WTC11 (cell line): ENCODE measurements at places on chromosomes 12 and 14.

DNA sequence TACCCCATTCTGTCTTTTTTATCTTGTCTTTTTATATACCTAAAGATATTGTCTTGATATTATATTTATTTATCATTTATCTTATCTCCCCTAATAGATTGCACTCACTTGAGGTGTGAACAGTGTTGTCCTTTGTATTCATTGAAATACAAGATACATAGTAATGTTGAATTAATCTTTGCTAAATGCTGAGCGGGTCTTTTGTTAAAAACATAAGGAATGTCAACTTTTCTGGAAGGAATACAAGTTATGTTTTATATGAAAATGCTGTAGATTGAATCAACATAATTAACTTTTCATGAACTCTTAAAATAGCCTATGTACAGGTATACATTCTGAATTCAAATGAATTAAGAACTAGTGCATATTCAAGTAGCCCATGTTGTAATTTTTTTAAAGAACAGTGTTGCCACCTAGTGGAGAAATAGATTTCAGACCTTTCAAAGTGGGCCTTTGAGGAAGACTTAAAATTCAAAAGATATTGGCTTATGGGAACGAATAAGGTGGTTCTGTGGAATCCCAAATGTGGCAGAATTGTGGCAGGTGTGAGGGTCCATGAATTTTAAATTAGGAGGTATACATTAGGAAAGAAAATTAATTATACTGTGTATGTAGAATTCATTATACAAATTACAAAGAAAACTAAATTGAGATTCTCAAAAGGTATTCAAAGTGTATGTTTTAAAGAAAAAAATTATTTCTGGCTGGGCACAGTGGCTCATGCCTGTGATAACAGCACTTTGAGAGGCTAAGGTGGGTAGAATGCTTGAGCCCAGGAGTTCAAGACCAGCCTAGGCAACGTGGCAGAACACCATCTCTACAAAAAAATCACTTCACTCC is 19.1 kb downstream of the BBOF1 start:
- DNase-seq = no peak

DNA sequence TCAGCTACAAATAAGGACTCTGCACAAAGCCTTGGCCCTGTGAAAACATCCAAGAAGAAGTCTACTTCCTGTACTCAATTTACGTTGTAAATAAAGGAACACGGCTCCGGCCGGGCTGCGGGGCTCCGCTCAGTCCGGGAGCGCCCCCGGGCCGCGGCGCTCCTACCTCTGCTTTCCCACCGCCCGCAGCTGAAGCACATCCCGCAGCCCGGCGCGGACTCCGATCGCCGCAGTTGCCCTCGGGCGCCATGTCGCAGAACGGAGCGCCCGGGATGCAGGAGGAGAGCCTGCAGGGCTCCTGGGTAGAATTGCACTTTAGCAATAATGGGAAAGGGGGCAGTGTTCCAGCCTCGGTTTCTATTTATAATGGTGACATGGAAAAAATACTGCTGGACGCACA is 502.3 kb upstream of the FOXG1 start:
- DNase-seq = no peak

DNA sequence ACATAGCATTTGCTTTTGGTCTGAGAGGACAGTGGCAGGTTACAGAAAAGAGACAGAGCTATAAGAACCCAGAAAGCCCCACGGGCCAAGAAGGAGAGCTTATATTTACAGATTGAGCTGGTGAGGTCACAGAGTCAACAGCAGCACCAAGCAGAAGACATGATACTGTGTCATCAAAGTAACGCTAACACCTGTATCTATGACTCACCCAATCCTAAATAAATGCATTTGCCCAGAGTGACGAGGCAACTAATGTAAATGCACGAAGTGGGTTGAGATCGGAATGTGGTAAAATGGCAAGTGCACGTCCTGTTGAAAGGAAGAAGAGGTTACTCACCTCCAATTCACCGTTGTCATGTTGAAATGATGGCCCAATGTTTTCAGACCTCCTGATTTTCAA is 6.7 kb upstream of the CD163L1 start:
- DNase-seq = no peak

DNA sequence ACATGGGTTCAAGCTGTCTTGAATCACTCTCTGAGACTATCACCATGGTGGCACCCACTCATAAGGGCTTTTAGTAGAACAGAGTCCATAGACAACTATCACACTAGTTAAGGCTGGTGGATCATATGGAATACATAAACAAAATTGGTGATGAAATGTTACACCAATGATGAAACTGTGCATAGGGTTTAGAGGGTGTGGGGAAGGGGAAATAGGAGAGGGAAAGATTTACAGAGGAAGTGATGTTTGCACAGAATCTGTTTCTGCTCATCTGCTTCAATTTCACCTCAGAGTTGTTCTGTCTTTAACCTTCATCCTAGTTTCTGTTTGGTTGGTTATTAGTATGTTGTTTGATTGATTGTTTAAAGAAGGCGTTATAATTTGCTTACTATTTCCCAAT is 2.4 kb upstream of the RXYLT1 start:
- no peak for DNase-seq

DNA sequence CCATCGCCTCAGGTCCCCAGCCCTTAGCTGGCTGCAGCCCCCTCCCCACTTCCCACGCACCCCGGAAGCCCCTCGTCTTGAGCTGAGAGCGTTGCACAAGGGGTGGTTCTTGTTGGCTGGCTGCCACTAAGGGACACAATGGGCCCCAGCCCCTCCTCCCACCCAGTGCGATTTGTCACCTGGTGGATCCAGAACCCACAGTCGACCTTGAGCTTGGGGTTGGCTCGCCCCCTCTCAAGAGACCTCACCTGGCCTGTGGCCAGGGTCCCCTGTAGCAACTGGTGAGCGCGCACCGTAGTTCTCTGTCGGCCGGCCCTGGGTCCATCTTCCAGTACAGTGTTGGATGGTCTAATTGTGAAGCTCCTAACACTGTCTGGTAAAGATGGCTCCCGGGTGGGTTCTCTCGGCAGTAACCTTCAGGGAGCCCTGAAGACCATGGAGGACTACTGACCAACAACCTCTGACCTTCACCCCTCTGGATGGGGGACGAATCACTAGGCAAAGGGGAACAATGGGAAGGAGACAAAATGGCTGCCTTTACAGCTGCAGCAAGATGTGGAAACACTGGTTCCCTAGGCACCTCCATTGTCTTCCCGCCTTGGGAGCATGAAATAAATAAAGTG is 6.6 kb downstream of the PHB2 start:
- no peak for DNase-seq

GRCh38 chr12:13371367-13371766 is 174.8 kb downstream of the EMP1 start:
- DNase-seq = no peak

GRCh38 chr12:107983756-107984472 is 145.2 kb upstream of the WSCD2 start:
- no peak for DNase-seq
